Stimulated activated CD4-positive, alpha-beta T cell treated with anti-CD3 and anti-CD28 coated beads, TNF-alpha, amount 100 ng/mL, for 1 hour (primary cell): ENCODE measurements at places on chromosomes 1 and 21.

GRCh38 chr21:42929969-42930368, 4.5 kb upstream of the ERVH48-1 start:
- DNase-seq: no peak

GRCh38 chr1:211920141-211920572, 89.6 kb upstream of the LPGAT1 start:
- DNase-seq: no peak

- DNase-seq: peak; percentile 93
These were observed at the start of gene MRPL20 for GRCh38 chr1:1406821-1407635. Gene MRPL20, minus strand, starts transcription at chr1:1407293. Its CDS starts 76 bp downstream, at chr1:1407217.

- DNase-seq: no peak
These were observed 34.2 kb upstream of the ATP5PO start for GRCh38 chr21:33949516-33950430.

DNA sequence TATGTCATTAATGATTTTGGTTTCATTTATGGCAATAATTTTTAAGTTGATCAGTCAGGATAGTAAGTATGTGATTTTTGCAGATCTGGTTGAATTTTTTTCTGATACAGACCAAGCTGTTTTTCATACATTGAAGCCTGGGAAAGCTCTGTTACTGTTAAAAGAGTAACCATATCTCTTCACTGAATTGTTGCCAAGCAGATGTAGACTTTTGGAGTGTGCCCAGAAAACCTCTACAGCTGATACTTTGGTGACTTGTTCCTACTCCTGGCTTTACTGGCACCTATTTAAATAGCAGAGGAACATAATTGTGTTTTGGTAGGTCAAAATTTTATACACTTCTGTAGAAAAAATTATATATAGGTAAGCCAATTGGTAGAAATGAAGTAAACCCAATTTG, 49.4 kb downstream of the NFIA start:
- no peak for DNase-seq

DNA sequence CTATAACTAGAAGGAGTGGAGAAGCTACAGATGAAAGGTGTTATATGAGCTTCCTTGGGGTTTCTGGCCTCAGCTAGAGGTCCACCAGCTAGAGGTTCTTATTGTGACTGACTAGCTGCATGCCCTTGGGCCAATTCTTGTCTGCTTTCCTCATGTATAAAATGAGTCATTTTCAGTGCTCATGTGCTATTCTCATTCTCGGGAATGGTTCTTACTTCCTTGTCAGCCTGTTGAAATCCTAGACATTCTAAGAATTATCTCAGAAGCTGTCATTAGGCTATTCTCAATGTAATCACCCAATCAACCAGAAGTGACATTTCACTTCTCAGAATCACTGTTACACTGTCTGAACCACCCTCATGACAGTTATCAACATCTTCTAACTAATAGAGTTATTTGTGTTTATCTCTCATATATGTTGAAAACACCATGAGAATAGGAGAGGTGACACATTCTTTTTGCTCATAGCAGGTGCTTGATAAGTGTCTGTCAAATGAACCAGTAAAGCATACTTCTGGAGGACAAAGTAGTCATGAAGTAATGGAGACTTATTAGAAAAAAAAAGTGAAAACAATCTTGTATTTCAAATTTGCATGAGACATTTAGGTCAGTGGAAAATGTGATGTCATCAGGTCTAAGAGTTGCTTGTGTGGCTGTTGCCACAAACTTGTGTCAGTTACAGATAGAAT, 122.8 kb upstream of the IVNS1ABP start:
- no peak for DNase-seq

DNA sequence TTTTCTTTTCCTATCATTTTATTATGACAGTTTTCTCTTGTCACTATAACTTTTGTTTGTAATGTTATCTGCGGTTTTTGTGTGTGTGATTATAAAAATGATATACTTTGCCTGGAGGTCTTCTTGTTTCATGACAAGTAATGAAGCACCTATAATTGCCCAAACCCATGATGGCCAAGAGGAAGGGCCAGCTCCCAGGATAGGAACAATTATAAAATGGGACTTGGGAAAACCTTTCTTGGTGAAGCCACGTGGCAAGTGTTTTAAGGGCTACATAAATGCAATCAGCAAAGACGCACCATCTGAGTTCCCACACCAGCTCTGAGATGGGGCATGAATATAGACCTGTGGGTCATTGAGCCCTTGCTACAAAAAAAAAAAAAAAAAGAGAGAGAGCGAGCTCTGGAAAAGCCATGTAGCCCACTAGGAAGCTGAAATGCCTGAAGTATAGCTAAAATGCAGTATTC, 462.6 kb upstream of the RUNX1 start:
- no peak for DNase-seq

GRCh38 chr1:100613817-100614559, 76.0 kb downstream of the GPR88 start:
- no peak for DNase-seq

DNA sequence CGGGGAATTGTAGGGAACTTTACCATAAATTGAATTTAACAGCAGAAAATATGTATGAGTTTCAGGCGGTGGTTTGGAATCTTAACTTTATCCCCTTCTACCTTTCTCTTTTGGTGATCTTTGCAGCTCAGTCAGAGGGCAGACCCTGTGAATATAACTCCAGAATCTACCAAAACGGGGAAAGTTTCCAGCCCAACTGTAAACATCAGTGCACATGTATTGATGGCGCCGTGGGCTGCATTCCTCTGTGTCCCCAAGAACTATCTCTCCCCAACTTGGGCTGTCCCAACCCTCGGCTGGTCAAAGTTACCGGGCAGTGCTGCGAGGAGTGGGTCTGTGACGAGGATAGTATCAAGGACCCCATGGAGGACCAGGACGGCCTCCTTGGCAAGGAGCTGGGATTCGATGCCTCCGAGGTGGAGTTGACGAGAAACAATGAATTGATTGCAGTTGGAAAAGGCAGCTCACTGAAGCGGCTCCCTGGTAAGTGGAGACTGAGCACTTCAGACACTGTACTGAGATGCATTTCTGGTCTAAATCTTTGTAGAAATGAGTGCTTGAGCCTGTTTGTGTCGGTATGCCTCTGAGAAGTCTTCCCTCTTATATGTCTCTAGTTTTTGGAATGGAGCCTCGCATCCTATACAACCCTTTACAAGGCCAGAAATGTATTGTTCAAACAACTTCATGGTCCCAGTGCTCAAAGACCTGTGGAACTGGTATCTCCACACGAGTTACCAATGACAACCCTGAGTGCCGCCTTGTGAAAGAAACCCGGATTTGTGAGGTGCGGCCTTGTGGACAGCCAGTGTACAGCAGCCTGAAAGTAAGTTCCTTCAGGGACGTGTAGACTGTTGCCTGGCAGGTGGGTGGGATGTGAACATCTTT, 1.5 kb downstream of the CCN1 start:
- no peak for DNase-seq

DNA sequence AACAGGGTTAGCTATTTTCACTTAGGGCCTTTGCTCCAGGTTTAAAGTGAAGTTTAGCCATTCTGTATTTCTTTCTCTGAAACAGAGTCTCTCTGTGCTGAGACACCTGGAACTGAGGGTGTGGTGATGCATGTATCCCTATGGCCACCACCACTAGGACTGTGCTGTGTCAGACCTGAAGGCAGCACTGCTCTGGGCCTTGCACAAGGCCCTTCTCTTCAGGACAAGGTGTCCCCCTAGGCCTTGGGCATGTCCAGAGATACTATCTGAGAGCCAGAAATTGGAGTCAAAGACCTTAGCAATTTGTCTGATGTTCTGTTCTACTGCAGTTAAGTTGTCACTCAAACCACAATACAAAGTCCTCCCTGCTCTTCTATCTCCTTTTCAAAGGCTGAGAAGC, 1649.2 kb downstream of the AMY1C start:
- no peak for DNase-seq

- no peak for DNase-seq
These were observed 11.1 kb downstream of the F3 start for GRCh38 chr1:94530373-94530878.

DNA sequence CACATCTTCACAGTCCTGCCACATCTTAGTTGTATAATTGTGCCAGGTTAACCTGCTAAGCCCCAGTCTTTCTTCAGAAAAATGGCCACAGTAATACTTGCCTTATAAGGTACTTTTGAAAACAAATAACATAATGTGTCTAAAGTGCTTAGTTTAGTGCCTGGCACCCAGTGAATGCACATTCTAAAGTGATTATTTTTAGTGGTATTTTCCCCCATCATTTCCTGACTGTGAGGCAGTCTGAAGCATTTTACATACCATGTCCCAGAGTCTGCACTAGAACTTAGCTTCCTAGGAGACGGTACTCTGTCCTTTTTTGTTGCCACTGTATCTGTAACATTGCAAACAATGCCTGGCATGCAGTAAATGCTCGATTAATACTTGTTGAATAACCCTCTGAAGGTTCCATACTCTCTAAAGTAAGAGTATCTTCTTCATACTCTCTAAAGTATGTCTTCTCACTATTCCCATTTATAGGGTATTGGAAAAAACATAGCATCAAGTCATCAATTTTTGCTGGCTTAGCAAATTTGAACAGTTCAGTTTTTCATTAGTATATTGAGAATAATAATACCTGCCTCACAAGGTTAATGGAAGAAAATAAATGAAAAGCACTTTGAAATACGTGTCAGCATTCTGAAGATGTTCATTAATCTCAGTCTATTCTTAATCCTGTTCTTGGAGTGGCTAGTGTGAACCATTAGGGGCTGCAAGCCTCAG, 43.7 kb downstream of the FMO3 start:
- DNase-seq: no peak

GRCh38 chr21:46253610-46254124, 25.1 kb upstream of the LSS start:
- no peak for DNase-seq

DNA sequence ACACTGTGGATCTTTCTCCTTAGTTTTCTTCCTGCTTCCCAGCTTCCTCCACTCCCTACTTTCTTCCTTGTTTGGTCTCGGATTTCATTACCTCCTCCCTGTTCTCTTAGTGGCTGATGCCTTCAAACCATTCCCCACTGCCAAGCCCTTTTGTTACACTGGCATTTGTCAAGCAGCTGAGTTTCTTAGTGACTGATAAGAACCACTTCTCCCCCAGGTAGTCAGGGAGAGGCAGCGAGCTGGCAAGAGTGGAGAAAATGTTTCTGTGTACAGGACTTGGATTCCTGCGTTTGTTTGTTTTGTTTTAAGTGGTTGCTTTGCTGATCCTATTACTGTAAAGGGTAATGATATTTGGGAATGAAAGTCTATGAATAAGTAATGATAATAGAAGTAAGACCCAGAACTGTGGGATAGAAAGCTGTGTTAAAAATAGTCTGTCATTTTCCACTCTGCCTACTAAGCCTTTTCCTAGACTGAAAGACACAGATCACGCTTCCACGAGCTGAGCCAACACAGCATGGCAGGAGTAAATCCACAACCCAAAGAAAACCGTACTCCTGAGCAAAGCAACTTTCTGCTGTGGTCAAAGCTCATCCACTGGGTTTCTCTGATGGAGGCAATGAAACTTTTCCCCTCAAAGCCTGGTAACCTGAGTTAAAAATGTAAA, 10.1 kb upstream of the SERTAD4 start:
- no peak for DNase-seq

DNA sequence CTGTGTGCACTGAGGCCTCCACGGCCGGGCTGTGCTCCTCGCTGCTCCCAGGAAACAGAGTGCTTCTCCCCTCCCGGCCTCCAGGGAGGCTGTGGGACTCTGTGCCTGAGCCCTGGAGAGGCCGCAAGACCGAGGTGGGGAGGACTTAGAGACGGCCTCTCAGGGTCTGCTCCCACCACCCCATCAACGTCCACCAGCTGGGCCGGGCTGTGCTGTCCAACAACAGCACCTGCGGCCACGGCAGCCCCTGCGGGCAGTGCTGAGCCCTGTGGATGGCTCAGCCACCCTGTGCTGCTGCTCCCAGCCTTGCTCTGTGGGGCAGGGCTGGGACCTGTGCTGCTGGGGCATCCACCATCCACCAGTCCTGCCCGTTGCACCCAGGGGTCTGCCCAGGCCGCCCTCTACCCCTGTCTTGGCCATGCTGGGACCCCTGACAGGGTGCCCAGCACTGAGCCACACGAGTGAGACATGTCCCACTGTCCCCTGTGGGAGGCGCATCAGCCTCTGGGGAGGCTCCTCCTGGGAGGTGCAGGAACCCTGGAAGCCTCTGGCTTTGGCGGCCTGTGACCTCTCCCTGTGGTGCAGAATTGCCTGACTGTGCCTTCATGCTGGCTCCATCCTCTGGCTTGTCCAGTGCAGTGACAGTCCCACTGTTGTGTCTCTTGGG, 31.2 kb upstream of the LRRC3 start:
- no peak for DNase-seq

DNA sequence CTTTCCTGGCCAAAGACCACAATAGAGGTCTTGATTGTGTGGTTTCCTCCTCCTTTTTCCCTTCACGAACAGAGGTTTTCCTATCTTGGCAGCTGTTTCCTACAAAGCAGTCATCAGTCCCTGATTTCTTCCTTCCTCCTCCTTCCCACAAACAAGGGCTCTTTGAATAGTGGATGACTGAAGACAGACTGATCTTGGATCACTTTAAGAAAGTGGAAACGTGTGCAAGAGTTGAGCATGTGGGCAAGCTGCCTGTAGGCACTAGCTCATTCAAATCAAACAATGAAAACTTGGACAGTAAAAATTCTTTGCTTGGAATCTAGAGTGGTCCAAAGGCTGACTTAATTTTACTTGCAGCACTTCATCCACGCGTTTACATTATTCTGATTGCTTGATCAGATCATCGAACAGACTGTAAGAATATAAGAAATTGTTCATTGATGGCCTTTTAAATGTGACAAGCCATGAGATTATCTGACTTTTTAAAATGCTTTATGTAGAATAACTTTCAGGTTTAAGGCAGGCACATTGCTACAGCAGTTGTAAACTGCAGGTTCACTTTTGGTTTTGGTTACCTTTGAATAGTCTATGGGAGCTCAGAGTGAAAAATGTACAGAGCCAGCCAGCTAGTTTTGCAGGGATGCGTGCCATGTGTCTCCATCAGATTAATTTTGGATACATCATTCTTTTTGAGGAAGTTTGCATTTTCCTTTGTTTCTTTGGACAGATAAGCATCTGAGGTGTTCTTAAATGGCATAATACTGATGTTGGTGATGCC, 34.4 kb downstream of the ADGRL2 start:
- DNase-seq: no peak
